ENCODE measurements at places on chromosomes 7 and 10.

DNA sequence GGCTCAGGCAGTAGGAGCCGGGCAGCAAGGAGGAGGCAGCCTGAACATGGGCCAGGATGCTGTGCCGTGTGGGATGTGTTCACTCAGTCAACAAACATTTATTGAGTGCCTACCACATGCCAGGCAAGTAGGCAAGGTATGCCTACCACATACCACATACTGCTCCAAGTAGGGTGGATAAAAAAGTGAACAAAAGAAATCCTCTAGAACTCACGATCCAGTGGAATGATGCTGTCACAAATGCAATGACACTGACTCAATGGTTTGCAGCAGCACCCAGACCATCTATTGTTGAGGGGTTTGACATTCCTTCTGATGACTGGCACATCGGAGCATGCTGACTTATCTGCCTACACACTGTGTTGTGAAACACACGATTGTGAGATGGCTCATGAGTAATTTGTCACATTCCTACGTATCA is 413.5 kb downstream of the NRG3 start:
- DNase-seq, result no peak

GRCh38 chr7:26237035-26237807 is 35.7 kb downstream of the CBX3 start:
- DNase-seq, result no peak

DNA sequence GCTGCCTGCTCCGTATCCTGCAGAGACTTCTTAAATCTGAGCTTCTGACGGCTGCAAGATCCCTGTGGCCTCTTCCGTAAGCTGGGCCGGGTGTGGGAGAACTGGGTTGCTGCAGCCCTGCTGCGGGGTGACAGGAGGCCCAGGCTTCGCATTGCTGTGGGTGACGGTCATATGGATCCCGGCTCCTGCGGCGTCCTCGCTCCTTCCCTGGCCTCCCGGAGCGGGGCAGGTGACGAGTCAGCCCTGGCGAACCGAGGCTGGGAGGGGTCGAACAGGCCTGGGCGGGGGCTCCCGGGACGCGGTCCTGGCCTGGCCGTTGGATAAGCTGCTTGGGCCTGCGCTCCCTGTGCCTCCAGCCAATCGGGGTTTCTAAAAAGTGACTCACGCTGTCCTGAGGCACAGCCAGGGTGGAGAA is 7.8 kb upstream of the UBE2D1 start:
- peak; percentile 21 for DNase-seq

DNA sequence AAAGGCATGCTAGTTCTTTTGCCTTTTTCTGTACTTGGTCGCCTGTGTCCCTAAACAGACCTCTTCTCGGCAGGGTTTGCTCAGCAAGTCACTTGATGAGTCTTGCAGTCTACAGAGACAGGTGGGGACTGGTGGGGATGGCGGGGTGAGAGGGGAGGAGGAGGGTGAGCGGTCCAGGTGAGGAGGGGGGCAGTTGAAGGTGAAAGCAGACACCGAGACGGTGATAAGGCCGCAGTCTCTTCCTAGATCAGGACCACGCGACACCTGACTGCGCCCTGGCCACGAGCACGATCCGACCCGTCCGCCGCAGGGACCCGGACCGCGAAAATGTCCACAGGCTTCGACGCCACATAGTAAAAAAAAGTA is 566 bp downstream of the ASNS start:
- DNase-seq, result no peak

DNA sequence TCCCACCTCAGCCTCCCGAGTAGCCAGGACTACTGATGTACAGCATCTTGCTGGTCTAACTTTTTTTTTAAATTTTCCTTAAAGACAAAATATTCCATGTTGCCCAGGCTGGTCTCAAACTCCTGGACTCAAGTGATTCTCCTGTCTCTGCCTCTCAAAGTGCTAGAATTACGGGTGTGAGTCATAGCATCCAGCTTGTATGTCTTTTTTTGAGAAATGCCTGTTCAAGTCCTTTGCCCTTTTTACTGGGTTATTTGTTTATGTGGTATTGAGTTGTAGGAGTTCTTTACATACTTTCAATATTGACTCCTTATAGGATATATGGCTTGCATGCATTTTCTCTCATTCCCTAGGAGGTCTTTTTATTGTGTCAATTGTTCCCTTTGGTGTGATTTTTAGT is 486.4 kb downstream of the MAGI2 start:
- DNase-seq, result no peak

DNA sequence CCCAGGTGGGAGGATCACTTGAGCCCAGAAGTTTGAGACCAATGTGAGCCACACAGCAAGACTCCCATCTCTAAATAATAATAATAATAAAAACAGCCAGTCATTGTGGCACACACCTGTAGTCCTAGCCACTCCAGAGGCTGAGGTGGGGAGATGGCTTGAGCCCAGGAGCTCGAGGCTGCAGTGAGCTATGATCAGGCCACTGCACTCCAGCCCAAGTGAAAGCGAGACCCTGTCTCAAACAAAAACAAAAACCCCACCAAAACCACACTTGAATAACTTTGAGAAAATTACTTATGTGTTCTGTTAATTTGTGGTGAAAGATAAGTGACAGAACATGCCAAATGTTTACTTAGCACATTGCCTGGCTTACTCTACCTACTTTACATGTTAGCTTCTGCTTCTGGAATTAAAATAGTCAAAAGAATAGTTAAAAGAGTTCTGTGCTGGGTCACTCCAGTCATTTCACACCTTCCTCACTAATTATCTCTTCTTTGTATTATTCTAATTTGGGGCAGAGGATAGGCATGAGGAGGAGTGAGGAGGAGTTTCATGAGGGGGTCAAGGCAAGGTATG is 9.8 kb downstream of the TMEM60 start:
- DNase-seq, result no peak

- no peak for DNase-seq
These were observed 21.9 kb downstream of the GRID1 start for GRCh38 chr10:86344714-86345161.

- DNase-seq, result peak; percentile 14
These were observed 27.9 kb upstream of the LOXL4 start for GRCh38 chr10:98295907-98296306.

Data from eye (tissue), 1 donor.